GM23248 (cell line): ENCODE measurements at places on chromosomes 1 and 21.

- DNase-seq, result no peak
These were observed 240.3 kb downstream of the RYR2 start for GRCh38 chr1:237282208-237282783.

GRCh38 chr1:163069655-163070277 lies 605 bp downstream of the RGS4 start:
- peak; percentile 15 for DNase-seq

GRCh38 chr1:35554266-35555211 lies 2.7 kb downstream of the KIAA0319L start:
- no peak for DNase-seq

- DNase-seq, result no peak
These were observed 13.4 kb upstream of the PADI6 start for GRCh38 chr1:17358557-17358956.

DNA sequence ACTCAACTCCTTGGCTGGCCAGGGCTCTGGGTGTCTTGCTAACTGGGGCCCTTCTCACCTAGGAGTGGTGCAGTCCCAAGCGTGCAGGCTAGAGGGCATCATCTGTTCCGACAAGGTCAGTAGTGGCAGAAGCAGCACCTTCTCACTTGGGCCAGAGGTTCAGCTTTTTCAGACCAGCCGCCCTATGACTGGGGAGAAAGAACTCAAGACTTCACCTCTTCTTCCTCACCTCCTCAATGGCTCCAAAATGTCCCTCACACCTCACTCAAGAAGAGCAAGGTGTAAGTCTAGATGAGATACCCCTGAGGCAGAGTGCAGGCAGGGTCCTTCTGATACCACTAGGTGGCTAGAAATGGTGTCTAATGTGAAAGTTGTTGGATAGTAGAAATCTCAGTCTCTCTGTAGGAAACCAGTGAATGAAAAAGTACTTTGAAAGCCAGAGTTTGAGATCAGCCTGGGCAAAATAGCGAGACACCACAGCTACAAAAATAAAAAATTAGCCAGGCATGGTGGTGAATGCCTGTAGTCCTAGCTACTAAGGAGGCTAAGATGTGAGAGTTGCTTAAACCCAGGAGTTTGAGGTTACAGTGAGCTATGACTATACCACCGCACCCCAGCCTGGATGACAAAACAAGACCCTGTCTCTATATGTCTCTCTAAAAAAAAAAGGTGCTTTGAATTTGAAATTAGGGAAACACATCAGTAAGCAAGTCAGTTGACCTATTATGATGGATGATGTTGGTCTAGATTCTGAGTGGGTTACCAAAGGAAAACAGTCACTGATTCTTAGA lies 8.6 kb upstream of the IL20 start:
- DNase-seq, result peak; percentile 31
